ENCODE measurements at places on chromosomes 6 and 20.

DNA sequence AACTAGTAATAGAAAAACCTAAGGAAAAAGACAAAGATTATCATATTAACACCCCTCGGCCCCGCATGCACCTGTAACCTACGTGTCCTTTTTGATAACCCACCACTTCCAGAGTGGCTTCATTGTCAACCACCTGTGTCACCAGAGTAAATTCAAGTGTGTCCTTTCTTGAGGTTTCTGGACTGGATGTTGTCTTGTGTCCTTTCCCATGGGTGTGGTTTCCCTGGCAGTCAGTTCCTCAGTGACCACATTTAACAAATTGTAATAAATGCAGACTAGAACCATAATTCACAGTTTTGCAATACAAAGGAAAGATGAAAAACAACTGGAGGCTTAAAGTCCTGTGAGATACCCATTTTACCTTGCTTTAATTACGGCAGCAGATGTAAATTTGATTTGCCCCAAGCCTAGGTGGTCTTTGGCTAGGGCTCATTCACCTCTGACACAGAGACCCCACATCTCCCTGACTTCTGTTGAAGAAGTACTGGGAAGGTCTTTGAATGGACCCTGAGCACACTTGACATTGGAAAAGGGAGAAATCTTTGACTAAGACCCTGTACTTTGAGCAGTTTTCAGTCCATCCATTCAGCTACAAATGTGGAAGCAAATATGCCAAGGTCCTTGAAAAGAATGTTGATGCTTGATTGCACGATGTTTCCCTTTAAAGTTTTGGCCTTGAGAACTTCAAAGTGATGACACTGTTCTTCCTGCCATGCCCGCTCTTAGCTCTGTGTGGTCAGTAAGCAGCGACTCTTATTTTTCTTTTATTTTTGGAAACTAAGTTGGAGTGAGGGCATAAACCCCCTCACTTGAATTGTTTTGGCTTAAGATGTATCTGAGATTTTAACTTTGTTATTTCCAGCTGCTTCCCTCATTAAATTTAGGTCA is 232.4 kb downstream of the UST start:
- no peak for DNase-seq

DNA sequence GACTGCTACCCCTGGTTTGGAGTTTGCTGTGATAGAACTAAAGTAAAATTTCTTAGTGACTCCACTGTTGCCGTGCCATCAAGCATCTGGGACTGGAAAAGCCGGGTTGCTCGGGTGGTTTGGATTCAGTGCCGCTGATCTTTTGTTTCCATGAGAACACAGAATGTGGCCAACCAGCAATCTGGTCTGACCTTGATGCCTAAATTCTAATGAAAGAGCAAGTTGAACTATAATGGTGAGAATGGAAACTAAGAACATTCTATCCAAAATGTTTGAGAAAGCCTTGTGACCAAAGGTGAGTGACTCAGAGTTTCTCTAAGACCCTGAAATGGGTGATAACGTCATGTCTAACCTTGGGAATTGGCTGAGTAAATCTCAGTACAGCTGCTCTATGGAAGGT is 9.9 kb upstream of the PI16 start:
- DNase-seq = no peak

DNA sequence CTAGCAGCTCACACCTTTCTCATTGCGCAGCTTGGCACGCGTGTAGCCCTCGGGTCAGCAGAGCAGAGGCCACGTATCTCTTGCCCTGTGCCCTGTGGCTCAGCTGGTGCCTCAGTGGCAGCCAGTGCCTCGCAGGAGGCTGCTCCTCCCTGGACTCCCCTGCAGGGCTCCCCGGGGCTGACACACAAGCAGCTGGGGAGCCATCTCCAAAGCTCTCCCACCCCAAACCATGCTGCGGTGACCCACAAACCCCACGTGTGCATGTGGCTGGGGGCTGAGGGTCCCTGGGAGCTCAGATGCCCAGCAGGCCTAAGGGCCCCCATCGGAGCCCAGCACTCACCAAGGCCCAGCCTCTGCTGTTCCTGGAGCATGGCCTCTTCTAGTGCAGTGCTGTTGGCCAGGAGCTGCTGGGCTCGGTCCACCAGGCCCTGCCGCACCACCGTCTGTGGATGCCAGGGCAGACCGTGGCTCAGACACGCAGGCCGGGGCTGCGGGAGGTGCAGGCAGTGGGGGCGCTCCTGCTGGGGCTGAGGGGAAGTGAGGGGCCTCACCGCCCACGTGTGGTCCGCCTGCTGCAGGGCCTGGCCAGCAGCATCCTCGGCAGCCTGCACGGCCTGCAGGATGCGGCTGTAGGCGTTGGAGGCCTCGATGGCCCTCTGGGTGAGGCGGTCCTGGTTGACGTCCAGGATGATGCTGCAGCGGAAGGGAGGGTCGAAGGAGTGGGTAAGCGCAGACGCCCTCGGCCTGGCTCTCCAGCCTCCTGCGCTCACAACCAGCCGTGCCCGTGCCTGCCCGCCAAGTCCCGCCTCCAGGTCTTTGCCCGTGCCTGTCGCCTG is 13.8 kb downstream of the ADRM1 start:
- no peak for DNase-seq

- no peak for DNase-seq
Observed at GRCh38 chr6:129709196-129709768, 695 bp downstream of the ARHGAP18 start.

DNA sequence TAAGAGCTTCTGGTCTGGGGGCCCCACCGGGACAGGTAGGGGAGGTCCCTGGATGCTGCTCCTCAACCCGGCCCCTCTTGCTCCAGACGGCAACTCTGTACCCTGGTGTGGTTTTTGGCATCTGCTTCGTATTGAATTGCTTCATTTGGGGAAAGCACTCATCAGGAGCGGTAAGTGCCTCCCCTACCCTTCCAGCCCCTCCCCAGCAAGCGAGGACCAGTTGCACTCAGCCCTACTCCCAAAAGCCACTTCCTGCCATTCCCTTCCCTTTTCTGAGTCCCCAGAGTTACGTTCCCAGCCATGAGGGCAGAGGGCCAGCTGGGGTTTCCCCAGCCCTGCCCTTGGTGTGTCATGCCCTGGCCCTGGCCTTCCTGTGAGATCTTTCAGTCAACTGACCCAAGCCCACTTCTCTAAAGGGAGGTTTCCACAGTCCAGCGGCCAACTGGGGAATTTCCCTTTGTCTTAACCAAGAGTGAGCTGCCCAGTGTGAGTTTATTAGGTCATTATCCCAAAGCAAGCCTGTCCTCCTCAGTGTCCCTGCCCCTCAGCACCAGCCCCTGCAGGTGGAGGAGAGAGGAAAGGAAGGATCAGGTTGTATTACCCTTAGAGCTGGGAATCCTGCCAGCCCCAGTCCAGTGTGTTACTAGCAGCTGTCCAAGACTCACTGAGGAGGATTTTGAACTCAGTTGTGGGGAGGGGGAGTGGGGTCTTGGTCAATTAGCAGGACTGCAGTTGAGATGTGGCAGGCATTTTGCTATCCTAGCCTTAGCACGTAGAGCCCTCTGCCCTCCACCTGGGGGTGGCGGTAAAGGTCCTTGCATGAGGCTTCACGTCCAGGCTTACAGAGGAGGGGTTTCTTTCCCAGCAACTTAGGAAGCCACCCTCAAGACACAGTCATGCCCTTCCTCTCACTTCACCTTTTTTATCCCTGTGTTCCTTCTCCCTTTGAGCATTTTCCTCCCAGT is 45.8 kb downstream of the TM9SF4 start:
- DNase-seq = no peak

- no peak for DNase-seq
Observed at GRCh38 chr20:18527836-18528235, 20.1 kb downstream of the SEC23B start.

All from SK-N-MC (cell line).